Transverse colon (tissue), 4 donors: ENCODE measurements at places on chromosomes 12 and 14.

- DNase-seq = no peak
- no peak overlapping the region for H3K27ac ChIP-seq
- H3K4me3 ChIP-seq = no peak overlapping the region
- peaks cover 9% of the 10 kb centered on the region for H3K27me3 ChIP-seq
- no peaks in the 10 kb centered on the region for H3K36me3 ChIP-seq
These were observed 17.2 kb upstream of the KRT83 start for GRCh38 chr12:52338241-52338960.

GRCh38 chr14:24122898-24123297 is 7.6 kb upstream of the FITM1 start:
- H3K4me3 ChIP-seq = no peak overlapping the region
- H3K36me3 ChIP-seq = no peaks in the 10 kb centered on the region
- no peak for DNase-seq
- no peaks in the 10 kb centered on the region for H3K4me1 ChIP-seq
- no peaks in the 10 kb centered on the region for H3K27me3 ChIP-seq
- H3K27ac ChIP-seq = no peak overlapping the region

DNA sequence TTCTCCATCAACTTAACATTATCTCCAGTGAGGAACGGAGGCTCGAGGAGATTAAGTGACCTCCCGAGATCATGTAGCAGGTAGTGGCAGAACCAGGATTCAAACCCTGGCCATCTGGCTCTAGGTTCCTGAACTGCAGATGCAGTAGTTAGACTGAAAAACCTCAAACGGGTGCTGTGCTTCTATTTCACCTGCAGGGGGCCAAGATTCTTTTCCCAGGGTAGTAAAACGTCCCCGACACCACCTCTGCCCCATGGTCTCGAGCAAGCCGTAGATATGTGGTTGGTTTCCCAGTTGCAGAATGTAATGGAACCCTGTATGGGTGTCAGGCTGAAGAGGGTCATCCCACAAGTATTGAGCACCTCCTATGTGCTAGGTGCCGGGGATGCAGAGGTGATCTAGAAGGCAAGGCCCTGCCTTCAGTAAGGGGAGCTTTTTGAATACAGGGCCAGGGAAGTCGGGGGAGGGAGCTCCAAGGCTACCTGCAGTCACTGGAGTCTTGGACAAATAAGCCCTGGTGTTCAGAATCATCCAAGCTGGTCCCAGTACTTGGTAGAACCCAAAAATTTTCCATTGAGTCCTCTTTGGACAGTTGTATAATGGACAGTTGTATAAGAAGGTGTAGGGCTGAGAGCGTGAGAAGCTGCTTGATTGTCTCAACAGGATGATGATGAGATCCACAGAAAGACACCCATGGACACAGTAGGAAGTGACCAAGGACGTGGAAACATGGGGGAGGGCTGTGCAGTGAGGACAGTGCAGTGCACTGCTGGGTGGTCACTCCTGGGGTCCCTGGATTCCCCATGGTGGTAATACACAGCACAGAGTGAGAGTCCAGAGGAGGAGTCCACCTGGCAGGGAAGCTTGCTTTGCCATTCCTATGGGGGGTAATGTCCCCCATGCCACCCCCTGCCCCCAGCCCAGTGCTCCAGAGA is 197.2 kb downstream of the CHST11 start:
- no peak overlapping the region for H3K27ac ChIP-seq
- H3K4me3 ChIP-seq = no peak overlapping the region
- H3K27me3 ChIP-seq = no peaks in the 10 kb centered on the region
- no peaks in the 10 kb centered on the region for H3K36me3 ChIP-seq

- no peak for DNase-seq
- H3K4me3 ChIP-seq = no peak overlapping the region
- H3K36me3 ChIP-seq = no peaks in the 10 kb centered on the region
- peak overlapping the region; percentile 84 for H3K27ac ChIP-seq
- peaks cover 41% of the 10 kb centered on the region for H3K4me1 ChIP-seq
These were observed 3.5 kb downstream of the IFI27 start for GRCh38 chr14:94113908-94114588.

DNA sequence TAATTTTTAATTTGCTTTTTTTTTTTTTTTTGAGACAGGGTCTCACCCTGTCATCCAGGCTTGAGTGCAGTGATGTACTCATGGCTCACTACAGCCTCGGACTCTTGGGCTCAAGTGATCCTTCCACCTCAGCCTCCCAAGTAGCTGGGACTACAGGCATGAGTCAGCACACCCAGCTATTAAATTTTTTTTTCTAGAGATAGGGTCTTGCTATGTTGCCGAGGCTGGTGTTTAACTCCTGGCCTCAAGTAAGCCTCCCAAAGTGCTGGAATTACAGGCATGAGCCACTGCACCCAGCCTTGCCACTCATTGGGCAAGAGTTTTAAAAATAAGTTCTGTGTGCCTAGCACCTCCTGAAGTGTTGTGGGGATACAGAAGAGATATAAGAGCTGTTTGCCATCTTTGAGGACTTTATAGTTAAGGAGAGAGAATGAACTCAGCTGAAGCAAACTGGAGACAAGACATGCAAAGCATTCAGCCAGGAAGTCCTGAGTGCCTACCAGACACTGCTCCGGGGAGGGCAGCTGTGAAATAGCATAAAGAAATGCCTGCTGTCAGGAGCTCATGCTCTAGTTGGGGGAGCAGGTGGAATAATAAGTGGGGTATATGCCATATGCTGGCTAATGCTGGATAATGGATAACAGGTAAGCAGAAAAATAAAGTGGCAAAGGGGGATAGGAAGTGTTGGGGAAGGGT is 15.0 kb upstream of the EMP1 start:
- DNase-seq = no peak
- H3K4me3 ChIP-seq = no peak overlapping the region
- no peaks in the 10 kb centered on the region for H3K27me3 ChIP-seq

- no peak overlapping the region for H3K27ac ChIP-seq
- no peaks in the 10 kb centered on the region for H3K4me1 ChIP-seq
- no peak overlapping the region for H3K4me3 ChIP-seq
These were observed 1072.5 kb upstream of the ATXN7L3B start for GRCh38 chr12:73465106-73465505.

DNA sequence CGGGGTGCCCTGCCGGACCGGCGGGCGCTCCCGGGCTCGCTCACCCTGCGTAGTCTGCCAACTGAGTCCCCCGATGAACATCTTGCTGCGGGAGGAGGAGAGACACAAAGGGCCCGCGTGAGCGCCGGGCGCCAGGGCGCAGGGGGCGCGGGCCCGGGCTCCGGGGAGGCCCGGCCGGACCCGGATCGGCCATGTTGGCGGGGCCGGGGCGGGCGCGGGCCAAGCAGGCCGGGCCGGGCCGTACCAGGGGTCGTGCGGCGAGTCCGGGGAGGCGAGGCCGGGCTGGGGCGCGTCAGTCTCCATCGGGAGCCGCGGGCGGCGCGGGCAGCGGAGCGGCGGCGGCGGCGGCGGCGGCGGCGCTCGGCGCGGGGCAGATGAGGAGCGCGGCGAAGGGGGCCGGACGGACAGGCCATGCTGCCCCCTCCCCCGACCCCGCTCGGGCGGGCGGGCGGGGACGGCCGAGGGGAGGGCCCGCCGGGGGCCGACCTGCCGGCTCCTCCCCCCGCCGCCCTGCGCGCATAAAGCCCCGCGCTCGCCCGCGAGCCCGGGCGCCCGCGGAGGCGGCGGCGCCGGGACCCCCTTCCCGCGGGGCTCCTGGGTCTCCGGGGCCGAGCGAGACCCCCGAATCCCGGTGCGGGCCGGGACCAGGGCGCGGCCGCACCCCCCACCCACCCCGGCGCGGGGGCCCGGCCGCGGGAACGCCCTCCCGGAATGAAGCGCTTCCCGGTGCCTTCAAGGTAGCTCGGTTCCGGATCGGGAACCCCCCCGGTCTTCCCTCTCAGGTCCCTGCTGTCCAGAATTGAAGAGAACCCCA is at the start of gene MSI1:
Gene MSI1 (minus strand): TSS at position 376 of the 814 bp plus-strand sequence. CDS start 73 bp downstream, at position 303.
- H3K4me1 ChIP-seq = peaks cover 39% of the 10 kb centered on the region
- no peak for DNase-seq
- peak within 1 kb of the TSS; percentile 40 for H3K4me3 ChIP-seq

DNA sequence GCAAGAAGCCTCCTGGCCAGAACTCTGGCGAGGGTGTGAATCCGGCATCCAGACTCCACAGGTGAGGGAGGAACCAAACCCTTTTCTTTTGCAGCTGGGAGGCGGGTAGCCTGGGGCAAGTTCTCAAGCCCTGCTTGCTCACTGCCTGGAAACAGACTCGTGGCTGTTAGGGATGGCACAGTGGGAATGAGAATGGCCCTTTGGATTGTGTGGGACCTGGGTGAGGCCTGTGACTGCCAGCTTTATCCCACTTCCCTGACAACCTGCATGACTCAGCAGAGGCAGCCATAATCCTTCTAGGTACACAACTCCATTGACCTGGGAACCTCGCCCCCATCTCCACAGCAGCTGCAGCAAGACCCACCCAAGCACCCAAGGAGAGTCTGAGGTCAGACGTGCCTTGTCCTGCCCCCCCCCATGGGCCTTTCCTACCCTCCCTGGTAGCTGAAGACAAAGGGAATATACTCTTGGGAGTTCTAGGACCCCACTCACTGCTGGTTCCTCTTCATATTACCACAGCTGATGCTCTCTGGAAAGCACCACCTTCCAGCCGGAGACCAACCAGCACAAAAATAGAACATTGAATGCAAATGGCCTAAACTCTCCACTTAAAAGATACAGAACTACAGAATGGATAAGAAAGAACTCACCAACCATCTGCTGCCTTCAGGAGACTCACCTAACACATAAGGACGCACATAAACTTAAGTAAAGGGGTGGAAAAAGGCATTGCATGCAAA is 5.1 kb upstream of the GPR33 start:
- peak; percentile 8 for DNase-seq
- H3K4me1 ChIP-seq = no peaks in the 10 kb centered on the region
- no peak overlapping the region for H3K27ac ChIP-seq
- H3K36me3 ChIP-seq = no peaks in the 10 kb centered on the region

- no peaks in the 10 kb centered on the region for H3K27me3 ChIP-seq
- H3K36me3 ChIP-seq = no peaks in the 10 kb centered on the region
- no peak overlapping the region for H3K27ac ChIP-seq
These were observed 139.3 kb downstream of the BRMS1L start for GRCh38 chr14:35965400-35965799.

DNA sequence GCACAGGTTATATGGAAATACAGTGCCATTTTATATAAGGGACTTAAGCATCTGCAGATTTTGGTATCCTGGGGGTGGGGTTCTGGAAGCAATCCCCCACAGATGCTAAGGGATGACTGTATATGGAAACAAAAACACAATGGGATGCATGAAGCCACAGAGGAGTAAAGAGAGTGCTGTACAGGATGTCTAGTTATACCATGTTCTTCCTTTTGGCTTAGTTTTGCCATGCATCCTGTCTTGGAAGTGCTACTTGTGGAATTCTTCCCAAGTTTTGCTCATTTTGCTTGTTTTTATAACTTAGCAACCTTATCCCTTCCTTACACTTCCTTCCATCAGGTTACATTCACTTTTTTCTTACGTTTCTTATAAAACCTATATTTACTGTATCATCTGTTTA is 55.6 kb downstream of the TRMT5 start:
- H3K4me3 ChIP-seq = no peak overlapping the region
- no peak for DNase-seq
- H3K36me3 ChIP-seq = no peaks in the 10 kb centered on the region

DNA sequence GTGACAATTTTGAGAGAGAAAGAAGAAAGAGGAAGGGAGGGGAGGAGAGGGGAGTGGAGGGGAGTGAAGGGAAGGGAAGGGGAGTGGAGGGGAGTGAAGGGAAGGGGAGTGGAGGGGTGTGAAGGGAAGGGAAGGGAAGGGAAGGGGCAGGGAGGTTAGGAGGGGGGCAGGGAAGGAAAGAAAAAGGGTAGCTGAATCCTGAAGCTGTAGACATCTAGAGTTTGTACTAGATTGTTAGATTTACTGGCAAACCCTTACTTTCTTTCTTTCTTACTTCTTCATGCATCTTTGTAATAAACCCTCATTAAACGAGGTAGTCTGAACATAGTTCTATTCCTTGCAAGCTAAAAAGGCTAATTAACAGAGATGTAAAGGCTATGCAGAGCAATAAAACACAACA is 378.0 kb downstream of the MDGA2 start:
- no peaks in the 10 kb centered on the region for H3K4me1 ChIP-seq
- H3K36me3 ChIP-seq = no peaks in the 10 kb centered on the region
- no peak overlapping the region for H3K27ac ChIP-seq
- no peaks in the 10 kb centered on the region for H3K27me3 ChIP-seq

DNA sequence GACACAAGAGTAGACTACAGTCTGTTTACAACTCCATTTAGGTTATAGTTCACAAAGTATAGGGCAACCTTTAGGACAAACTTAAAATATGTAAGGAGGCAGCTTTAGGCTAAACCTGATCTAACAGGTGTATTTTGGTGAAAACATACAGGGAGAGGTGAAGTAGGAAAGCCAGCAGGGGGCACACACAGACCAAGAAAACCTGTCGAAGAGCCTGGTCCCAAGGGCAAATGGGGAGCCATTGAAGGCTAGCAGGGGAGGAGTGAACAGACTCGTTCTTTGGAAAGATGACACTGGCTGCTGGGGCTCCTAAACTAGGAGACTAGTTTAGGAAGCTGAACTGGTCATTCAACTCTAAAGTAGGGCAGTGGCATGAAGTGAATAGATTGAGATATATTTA is 138.8 kb upstream of the WSCD2 start:
- H3K4me3 ChIP-seq = no peak overlapping the region
- no peak overlapping the region for H3K27ac ChIP-seq
- no peaks in the 10 kb centered on the region for H3K27me3 ChIP-seq
- no peaks in the 10 kb centered on the region for H3K36me3 ChIP-seq

DNA sequence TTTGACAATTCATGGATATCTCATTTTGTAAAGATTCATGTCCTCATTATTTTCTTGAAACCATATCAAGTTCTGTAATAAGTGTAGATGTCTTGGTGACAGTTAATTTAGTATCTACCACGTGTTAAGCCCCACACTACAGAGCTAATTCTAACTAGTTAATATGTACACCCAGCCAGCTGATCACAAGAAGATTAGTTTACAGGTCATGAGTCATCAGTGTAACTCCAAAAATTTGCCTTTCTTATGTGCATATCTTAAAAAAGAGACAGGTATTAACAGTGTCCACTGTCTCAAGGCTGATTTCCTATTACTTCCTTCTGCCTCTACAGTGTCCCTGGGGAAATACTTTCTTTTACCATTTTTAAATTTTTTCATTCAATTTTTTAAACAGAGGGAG is 13.3 kb upstream of the YBX3 start:
- no peaks in the 10 kb centered on the region for H3K36me3 ChIP-seq
- peaks cover 9% of the 10 kb centered on the region for H3K27me3 ChIP-seq
- H3K4me3 ChIP-seq = no peak overlapping the region
- no peak overlapping the region for H3K27ac ChIP-seq
- H3K4me1 ChIP-seq = no peaks in the 10 kb centered on the region
- DNase-seq = no peak

GRCh38 chr12:109277899-109278762 is 31.0 kb downstream of the FOXN4 start:
- DNase-seq = no peak
- no peak overlapping the region for H3K27ac ChIP-seq
- peaks cover 11% of the 10 kb centered on the region for H3K4me1 ChIP-seq
- no peak overlapping the region for H3K4me3 ChIP-seq
- H3K36me3 ChIP-seq = no peaks in the 10 kb centered on the region
- H3K27me3 ChIP-seq = no peaks in the 10 kb centered on the region

GRCh38 chr12:47709671-47710070 is 3.8 kb upstream of the RPAP3 start:
- peaks cover 4% of the 10 kb centered on the region for H3K4me1 ChIP-seq
- H3K4me3 ChIP-seq = no peak overlapping the region
- no peak overlapping the region for H3K27ac ChIP-seq
- no peak for DNase-seq

- no peak for DNase-seq
- no peak overlapping the region for H3K4me3 ChIP-seq
- no peak overlapping the region for H3K27ac ChIP-seq
These were observed 25.5 kb upstream of the FRMD6 start for GRCh38 chr14:51626185-51626584.

GRCh38 chr12:10069976-10070375 is 28.8 kb downstream of the CLEC1A start:
- H3K4me3 ChIP-seq = no peak overlapping the region
- DNase-seq = no peak
- H3K4me1 ChIP-seq = no peaks in the 10 kb centered on the region
- H3K36me3 ChIP-seq = no peaks in the 10 kb centered on the region
